ENCODE measurements at places on chromosomes 2 and 18.

DNA sequence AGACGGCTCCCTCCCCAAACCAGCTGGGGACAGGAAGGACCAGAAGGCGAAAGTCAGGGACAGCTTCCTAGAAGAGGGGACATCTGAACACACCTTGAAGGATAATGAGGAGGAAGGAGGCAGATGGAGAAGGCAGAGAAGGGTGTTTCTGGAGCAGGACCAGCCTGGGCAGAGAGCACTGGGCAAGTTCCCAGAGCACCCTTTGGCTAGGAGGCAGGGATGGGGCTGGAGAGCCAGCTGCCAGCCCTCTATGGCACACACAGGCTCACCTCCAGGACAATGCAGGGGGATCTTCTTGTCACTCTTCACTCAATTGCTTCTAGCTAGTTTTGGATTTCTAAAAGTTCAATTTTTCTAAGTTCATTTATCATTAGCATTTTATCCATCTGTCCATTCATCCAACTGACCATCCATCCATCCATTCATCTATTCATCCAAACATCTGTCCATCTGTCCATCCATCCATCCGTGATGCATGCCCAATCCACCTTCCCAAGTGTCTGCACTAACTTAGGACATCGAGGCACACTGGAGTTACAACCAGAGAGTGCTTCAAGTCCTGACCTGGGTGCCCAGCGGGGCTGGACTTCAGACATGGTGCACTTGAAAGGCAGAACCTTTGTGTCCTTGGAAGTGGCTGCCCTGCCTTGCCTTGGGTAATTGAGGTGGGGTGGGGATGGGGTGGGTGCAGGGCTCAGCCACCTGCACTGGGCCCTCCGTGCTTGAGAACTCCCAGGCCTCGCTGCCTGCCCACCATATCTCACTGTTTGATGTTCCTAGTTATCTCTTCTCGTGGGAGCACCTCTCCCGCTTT lies 42.5 kb downstream of the INHBB start:
- no peak overlapping the region for H3K4me3 ChIP-seq
- no peaks in the 10 kb centered on the region for H3K27me3 ChIP-seq
- peaks cover 11% of the 10 kb centered on the region for H3K4me1 ChIP-seq
- H3K36me3 ChIP-seq = no peaks in the 10 kb centered on the region
- no peak overlapping the region for H3K27ac ChIP-seq

DNA sequence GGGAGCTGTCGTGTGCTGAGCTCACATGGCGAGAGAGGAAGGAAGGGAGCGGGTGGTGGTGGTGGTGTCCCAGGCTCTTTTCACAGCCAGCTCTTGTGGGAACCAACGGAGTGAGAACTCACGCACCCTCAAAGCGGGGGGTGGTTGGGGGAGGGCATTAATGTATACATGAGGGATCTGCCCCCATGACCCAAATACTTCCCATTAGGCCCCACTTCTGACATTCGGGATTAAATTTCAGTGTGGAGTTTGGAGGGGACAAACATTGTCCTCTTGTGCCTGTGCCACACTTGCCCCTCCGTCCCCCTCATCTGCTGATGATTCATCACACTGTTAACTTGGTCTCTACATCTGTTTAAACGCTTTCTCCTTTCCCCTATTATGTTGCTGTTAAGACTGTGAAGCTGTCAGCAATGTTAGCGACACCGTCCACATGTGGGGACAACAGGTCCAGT lies 22.5 kb downstream of the INPP4A start:
- no peaks in the 10 kb centered on the region for H3K27me3 ChIP-seq
- H3K4me1 ChIP-seq = peaks cover 31% of the 10 kb centered on the region
- DNase-seq = no peak
- H3K36me3 ChIP-seq = peaks cover 6% of the 10 kb centered on the region

DNA sequence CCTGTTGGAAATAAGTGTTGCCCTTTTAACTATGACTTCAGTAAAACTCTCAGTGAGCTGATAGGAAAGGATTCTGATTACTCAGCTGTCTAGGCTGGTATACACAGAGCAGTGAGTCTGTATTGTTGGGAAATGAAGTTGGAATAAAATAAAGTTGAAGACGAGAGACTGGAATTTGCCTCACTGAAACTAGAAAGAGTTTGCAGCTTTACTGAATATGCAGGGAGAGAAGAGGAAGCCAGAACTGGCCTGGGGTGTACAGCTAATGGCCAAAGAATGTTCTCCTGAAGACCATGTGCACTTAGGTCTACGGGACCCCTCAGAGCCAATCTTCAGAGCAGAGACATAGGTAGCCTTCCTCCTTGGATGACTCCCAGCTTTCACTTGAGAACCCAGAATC lies 26.5 kb downstream of the EIF4E2 start:
- no peak overlapping the region for H3K4me3 ChIP-seq
- H3K27me3 ChIP-seq = no peaks in the 10 kb centered on the region
- DNase-seq = no peak
- peaks cover 25% of the 10 kb centered on the region for H3K36me3 ChIP-seq
- H3K27ac ChIP-seq = no peak overlapping the region

DNA sequence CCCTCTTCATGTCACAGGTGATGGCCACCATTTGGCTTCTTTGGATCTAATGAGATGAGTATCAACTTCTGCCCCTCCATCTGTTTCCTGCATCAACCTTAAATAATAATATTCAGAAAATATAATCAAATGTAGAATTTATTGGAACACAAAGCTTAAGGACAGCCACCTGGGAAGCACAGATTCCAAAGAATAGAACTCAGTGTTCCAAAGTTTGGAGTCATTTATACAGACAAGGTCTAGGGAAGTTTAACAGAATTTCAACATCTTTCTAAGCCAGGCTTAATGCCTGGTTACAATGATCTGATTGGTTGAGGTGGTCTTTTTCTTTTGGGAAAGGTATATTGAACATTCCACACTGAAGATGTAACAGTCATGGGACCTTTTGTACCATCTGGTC lies 218.0 kb upstream of the PIEZO2 start:
- H3K4me1 ChIP-seq = no peaks in the 10 kb centered on the region
- no peak overlapping the region for H3K27ac ChIP-seq
- DNase-seq = no peak
- H3K4me3 ChIP-seq = no peak overlapping the region
- no peaks in the 10 kb centered on the region for H3K36me3 ChIP-seq
- H3K27me3 ChIP-seq = no peaks in the 10 kb centered on the region

DNA sequence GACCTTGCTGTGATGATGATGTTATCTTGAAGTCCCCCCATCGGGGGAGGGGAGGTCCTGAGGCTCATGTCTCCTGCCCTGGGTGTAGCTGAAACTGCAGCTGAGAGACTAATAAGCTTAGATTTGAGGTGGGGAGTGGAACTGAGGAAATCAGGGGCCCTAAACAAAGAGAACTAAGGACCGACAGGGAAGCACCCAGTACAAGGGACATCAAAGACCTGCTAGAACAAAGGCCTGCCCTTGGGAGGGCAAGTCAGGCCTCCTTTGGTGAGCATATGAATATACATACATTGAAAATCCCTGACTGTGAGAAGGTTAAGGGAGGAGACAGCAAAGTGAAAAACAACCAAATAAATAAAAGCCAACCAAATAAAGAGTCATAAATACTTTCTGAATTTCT lies 1132.5 kb upstream of the CELF4 start:
- no peaks in the 10 kb centered on the region for H3K4me1 ChIP-seq
- no peaks in the 10 kb centered on the region for H3K36me3 ChIP-seq
- DNase-seq = no peak
- H3K4me3 ChIP-seq = no peak overlapping the region
- H3K27ac ChIP-seq = no peak overlapping the region

DNA sequence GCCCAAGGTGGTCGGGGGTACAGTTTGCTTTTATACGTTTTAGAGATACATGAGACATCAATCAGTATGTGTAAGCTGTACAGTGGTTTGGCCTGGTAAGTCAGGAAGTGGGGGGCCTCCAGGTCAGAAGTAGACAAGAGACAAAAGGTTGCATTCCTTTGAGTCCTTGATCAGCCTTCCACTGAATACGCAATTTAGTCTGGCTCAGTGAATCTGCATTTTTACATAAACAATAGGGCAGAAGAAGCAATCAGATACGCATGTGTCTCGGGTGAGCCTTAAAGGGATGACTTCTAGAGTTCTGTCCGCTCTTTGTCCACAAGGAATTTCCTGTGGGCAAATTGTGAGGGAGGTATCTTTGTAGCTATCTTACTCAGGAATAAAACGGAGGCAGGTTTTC lies 87.2 kb downstream of the SOWAHC start:
- no peak for DNase-seq
- no peak overlapping the region for H3K27ac ChIP-seq
- no peaks in the 10 kb centered on the region for H3K4me1 ChIP-seq
- H3K36me3 ChIP-seq = no peaks in the 10 kb centered on the region

DNA sequence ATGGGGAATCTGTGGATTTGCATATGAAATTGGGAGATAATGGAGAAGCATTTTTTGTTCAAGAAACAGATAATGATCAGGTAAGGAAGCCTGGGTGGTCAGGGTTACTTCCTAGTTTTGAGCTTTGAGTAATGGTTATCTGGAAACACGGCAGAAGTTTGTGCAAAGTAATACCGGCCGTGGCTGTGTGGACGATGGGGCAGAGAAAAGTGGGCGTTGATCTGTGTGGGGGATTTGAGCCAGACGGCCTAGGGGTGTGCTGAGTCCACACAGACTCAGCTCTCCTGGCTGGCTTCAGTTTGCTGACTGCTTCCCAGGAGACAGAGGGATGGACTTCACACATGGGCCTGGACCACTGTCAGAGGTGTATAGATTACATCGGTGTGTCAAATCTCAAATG lies 21.3 kb downstream of the LPIN1 start:
- no peak for DNase-seq
- no peak overlapping the region for H3K4me3 ChIP-seq
- H3K36me3 ChIP-seq = peaks cover 51% of the 10 kb centered on the region
- no peaks in the 10 kb centered on the region for H3K27me3 ChIP-seq
- H3K27ac ChIP-seq = no peak overlapping the region
